ENCODE measurements at places on chromosomes 5 and 9. TPM values are rescaled to one million over a fixed set of nuclear protein-coding genes. Genes with fewer than 3 reads are reported as not detected.
A peak's percentile ranks its signal among the peaks of the same experiment; 100 is the strongest.

GRCh38 chr9:80020056-80020455, 448.3 kb downstream of the TLE4 start:
- DNase-seq: no peak

GRCh38 chr5:160333721-160334120, 21.4 kb upstream of the CCNJL start:
- DNase-seq: no peak

DNA sequence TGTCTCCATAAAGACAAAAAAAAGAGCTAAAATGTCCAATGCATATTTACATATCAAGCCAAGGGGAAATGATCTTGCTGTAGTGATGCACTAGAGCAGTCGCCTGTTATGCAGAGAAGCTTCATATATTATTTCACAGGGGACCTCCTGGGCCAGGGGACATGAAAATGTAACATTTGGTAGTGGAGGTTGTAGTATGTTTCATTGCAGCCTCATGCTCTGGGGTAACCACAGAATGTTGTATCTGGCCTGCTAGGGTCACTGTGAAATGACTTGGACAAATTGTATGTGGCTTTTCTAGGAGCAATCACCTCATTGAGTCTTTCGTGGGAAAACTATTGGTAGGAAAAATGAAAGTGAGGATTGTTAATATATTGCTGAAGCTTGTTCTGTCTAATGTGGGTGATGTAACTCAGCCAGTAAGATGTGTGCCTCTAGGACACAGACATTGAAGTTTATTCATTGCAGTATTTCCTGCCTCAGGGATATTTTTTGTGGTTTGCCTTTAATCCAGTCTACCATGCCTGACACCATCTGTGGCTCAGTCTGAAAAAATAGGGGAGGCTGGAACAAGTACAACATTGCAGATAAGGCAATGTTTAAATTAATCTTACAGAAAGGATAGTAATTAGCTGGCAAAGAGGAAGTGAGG, 430.8 kb upstream of the TNC start:
- DNase-seq: no peak

GRCh38 chr9:72454871-72455491, 66.4 kb upstream of the TMC1 start:
- peak; percentile 41 for DNase-seq

GRCh38 chr5:163563880-163564279, 58.5 kb downstream of the MAT2B start:
- no peak for DNase-seq

DNA sequence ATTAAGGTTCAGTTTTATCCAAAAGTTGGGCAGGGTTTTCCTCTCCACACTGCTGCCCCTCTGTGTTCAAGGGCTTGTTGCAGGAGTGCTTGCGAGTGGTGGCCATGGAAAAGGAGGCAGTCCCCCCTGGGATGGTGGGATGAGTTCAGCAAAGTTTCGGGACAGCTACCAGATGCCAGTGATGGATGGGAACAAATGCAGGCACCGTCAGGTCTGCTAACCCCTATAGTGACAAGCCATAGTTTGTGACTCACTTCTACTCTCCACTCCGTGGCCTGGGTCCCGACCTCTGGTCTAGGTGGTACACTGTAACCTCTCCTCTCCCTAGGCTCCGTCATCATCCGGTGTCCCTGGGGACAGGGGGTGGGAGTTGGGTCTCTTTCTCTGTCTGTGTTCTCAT, 3.8 kb upstream of the RNF14 start:
- DNase-seq: no peak

DNA sequence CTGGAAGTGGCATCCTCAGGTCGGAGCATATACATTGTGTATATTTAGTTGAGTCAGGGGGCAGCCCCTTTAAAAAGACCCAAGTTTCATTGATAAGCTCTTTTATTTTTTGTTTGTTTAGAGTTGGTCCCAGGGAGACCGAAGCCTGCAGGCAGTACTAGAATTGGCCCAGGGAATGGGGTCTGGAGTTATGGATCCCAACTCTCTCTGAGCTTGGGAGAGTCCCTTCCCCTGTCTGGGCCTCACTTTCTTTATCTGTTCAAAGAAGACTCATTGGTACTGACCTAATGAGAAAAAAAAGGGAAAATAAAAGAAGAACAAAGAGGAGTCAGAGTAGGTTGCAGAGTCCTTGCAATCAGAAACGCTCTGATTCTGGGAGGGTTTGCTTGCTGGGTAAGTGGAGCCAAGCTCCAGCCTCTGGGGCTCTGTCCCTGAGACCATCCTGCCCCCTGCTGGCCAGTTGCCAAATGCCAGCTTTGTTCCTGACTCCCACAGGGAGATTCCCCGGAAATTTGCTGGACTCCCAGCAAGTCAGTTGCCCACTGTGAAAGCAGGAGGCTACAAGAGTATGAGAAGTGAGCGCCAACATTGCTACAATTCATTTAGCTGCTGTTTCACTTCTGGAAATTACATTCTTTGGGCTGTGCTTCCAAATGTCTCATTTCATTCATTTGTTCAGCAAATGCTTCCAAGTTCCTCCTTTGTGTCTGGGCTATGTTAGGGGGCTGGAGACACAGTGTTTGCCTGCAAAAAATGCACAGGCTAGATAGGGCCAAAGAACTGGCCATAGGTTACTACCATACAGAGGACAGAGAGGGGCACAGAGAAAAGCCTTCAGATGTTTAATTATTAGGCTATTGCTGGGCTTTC, 156.2 kb downstream of the MELK start:
- peak; percentile 84 for DNase-seq

GRCh38 chr5:57950616-57951228, 468.1 kb upstream of the ACTBL2 start:
- DNase-seq: no peak

DNA sequence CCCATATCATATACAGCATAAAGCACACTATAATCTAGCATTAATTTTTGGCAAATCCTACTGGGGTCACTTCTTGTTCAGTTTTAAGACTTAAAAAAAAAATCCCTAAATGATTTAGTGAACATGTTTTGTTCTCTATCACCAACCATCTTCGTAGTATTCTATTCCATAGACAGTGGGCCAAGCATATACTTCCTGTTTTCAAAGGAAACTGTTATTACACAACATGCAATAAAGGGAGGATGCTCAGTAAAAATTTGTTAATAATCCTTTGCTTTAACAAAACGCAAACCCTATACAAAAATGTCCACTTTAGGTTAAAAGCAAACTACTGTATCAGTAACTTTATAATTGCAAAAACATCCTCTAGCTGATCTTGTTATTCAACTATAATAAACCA, 13.0 kb downstream of the CCNH start:
- no peak for DNase-seq

The PCDHB2 gene
- 2.2 TPM for polyA plus RNA-seq

- no peak for DNase-seq
Observed at GRCh38 chr9:124760719-124761118, 10.4 kb downstream of the NR6A1 start.

All from kidney (tissue), 22 donors.